Brain pericyte (primary cell): ENCODE measurements at places on chromosomes 12 and 14.

GRCh38 chr12:105538880-105539279 is 208.4 kb downstream of the C12orf75 start:
- DNase-seq: no peak

DNA sequence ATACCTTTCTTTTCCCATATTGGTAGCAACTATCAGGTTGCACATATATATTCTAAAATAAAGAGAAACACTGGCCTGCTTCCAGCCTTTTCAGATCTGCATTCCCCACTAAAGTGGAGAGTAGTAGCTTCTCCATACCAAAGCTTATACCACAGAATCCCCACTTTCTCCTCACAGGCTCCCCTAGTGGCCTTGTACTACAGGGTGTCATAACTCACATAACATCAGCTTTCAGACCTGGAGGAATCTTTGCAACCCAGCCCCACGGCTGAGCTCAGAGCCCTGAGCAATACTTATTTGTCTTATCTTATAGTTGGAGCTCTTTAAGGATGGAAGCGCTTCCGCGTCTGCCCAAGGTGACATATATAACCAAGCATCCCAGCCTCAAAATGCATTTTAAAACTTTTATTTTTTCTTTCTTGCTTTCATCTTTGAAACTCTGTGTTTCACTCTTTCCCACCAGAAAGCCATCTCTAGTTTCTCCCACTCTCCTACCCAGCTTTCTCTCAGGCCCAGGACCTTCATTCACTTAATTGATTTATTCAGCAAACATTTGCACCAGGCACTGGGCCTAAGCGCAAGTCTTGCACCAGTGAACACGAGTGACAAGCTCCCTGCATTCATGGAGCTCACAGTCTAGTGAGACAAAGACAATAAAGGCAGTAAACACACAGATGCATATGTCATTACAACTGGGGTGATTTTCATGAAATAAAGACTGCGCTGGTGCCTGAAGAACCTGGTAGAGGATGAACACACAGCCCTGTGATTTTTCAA is 254.7 kb downstream of the IPO8 start:
- no peak for DNase-seq

- no peak for DNase-seq
Measured at GRCh38 chr14:29102996-29103395, 336.4 kb downstream of the FOXG1 start.

GRCh38 chr14:51283402-51284085 is 43.5 kb downstream of the TMX1 start:
- peak; percentile 70 for DNase-seq

DNA sequence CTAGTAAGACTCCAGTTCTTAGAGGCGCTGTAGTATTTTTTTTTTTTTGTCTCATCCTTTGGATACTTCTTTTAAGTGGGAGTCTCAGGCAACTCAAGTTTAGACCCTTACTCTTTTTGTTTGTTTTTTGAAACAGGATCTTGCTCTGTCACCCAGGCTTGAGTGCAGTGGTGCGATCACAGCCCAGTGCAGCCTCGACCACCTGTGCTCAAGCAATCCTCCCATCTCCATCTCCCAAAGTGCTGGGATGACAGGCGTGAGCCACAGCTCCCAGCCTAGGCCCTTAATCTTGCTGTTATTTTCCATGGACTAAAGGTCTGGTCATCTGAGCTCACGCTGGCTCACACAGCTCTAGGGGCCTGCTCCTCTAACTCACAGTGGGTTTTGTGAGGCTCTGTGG is 21.3 kb downstream of the GPRC5A start:
- no peak for DNase-seq
